Inflammatory macrophage (primary cell): ENCODE measurements at places on chromosomes 13 and 19.

DNA sequence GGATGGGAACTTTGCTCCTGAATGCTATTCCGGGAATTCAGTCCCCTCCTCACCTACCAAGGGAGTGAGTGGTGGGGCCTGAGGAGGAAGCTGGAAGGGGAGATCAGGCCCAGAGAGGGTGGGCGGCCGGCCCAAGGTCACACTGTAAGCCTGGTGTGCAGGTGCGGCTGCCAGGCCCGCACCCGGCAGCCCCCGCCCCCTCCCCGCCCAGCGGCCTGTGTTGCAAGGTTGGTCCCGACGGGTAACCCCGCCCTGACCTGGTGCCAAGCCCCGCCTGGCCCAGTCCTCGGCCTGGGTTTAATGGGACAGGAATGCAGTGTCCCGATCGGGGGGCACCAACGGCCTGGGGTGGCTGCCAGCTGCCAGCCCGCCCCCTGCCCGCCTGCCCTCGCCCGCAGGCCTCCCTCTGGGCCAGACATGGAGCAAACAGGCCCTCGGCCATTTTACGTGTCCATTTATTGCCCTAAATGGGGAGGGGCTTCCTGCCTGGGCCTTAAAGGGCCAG, 5.5 kb downstream of the ZBTB7A start:
- DNase-seq: no peak

- DNase-seq: no peak
Observed at GRCh38 chr13:98278068-98278724, 101.1 kb upstream of the RNF113B start.

DNA sequence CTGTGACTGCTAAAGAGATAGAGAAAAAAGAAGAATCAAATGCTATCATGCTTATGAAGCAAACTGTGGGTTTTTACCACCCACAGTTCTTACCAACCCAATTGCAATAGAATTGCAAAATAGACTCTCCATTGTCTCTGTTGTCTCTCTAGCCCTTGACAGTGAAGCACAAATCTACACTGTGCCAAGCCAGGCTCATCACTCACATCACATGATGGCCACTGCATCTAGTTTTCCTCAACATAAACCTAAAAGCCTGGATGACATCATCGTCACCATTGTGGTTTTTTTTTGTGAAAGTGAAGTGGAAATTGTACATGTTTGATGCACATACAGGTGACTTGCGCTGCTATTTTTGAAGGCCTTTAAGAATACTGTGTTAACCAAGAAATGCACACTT, 56.1 kb downstream of the KL start:
- peak; percentile 81 for DNase-seq

- no peak for DNase-seq
Observed at GRCh38 chr19:56930647-56931535, 90.4 kb upstream of the PEG3 start.

DNA sequence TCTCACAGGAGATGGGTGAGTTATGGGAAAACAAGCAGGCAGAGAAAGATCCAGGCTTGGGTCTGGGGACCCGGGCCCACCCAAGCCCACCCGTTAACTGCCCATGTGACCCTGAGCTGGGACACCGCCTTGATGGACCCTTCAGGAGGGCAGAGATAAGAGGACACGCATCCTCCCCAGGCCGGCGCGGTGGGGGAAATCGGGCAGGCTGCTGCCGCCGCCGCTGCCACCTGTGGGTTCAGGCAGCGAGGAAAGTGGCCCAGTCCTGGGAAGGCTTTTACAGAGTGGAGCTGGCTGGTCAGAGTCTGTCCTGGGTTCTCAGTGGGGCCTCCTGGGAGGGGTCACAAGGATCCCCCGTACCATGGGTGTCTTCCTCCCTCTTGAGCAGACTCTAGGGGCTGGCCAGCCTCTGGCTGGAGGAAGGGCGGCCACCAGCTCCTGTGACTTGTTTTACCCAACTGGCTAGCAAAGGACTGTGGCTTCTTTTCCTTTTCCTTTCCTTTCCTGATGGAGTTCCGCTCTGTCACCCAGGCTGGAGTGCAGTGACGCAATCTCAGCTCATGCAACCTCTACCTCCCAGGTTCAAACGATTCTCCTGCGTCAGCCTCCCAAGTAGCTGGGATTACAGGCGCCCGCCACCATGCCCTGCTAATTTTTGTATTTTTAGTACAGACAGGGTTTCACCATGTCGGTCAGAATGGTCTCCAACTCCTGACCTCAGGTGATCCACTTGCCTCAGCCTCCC, 155.4 kb downstream of the KDM4B start:
- DNase-seq: no peak

- no peak for DNase-seq
Observed at GRCh38 chr13:95050800-95051615, 250.2 kb downstream of the ABCC4 start.

- no peak for DNase-seq
Observed at GRCh38 chr13:91357613-91358386, 10.3 kb downstream of the MIR17HG start.

- no peak for DNase-seq
Observed at GRCh38 chr19:43482193-43482592, 16.8 kb upstream of the LYPD3 start.

- DNase-seq: no peak
Observed at GRCh38 chr13:42873081-42873480, 91.7 kb downstream of the FAM216B start.

GRCh38 chr13:45231305-45231704, 30.5 kb upstream of the KCTD4 start:
- no peak for DNase-seq

DNA sequence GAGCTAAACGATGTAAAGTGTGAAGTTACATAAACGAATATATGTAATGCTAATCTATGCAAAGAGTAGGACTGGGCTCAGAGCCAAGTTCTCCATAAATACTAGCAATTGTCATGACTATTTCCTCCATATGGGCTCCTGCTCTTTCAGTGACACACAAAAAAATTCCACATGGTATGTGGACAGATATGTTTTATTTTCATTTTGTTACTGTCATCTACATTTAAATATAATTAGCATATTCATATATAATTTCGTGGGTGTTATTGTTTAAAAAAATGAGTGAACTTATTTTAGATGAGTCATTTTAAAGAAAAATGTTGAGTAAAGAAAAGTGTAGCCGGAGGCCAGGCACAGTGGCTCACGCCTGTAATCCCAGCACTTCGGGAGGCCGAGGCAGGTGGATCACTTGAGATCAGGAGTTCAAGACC, 5.0 kb upstream of the IGSF23 start:
- peak; percentile 31 for DNase-seq

GRCh38 chr19:23795462-23795861, 36.8 kb upstream of the ZNF681 start:
- DNase-seq: no peak

- no peak for DNase-seq
Observed at GRCh38 chr13:113402471-113403254, 38.7 kb upstream of the GRTP1 start.

DNA sequence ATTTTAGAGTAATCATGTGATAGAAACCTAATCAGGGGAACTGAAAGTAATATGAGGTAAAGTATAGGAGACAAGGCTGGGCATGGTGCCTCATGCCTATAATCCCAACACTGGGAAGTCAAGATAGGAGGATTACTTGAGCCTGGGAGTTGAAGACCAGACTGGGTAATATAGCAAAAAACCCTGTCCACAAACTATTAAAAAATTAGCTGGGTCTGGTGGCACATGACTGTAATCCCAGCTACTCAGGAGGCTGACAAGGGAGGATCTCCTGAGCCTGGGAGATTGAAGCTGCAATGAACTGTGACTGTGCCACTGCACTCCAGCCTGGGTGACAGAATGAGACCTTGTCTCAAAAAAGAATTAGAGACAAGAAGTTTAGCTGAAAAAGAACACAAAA, 469.9 kb downstream of the GPC5 start:
- DNase-seq: no peak

DNA sequence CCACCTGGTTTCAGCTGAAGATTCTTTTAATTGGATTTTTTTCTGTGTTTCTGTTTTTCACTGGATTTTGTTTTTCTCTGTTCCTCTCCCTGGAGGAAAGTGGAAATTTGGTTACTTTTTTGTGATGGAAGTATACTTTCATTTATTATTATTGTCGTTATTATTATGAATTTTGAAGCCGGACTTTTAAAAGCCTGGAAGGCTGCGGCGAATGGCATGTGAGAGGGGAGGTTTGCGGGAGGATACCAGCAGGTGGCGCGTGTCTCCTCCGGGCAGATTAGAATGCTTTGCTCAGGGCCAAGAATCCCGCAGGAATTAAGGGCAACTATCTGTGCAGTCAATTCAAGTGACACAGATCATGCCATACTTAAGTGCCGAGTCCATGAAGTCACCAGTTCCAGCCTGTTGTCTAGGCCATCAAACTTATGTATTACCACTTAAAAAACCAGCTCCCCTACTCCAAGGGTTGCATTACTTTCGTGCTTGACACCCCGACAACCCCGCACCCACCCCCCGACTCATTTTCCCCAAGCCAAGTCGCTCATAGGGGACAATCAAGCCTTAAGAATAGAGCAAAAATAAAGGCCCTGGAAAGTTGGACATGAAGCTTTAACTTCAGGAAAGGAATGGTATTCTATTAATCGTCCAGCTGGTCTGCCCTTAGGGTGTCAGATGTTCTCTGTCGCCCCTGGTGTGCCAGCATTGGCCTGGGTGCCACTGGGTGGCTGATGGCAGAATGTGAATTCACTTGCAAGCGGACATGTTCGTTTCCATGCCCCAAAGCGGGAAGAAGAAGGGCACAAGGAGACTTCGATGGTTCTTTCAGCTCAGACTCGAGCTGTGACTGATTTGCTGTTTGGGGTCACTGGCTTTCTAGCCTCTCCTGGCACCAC, 1.3 kb upstream of the LRCH1 start:
- peak; percentile 73 for DNase-seq

DNA sequence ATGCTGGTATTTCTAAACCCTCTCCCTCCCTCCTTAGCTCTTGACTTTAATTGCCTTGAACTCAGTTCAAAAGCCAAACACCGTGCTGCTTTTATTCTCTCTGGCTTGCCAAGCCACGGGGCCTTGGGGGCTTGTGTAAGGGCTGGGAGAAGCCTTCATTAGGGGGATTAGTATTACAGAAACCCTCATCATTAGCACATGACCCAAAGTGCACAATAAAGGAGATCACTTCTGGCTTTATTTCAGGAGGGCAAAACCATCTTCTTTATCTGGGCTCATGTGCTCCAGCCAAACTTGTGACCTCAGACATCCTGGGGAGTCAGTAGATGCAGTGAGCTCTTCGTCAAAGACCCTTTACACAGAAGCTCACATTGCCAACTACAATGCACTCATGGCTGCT, at the start of gene DCT:
TSS of gene DCT (minus strand) at position 67 of the 400 bp plus-strand sequence. CDS start 427 bp downstream, outside the sequence.
- DNase-seq: no peak

- DNase-seq: no peak
Observed at GRCh38 chr13:75752826-75753225, 116.7 kb downstream of the LMO7 start.

DNA sequence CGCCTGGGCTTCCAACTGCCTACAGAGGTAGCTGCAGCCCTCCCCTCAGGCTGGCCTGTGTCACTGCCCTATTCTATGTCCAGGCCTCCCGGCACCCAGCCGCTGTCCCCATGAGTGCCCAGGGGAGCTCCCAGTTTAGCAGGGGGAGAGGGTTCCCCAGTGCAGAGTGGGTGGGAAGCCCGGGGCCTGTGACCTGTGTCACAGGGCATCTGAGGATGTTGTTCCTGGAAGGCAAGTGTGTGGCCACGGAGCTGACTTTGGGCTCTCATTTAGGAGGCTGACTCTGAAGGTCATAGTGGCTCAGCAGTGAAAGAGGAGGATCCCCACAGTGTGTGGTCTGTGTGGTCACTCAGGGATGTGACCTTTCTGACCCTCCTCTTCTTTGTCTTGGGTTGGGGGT, 25.1 kb downstream of the PPP1R37 start:
- DNase-seq: peak; percentile 21

DNA sequence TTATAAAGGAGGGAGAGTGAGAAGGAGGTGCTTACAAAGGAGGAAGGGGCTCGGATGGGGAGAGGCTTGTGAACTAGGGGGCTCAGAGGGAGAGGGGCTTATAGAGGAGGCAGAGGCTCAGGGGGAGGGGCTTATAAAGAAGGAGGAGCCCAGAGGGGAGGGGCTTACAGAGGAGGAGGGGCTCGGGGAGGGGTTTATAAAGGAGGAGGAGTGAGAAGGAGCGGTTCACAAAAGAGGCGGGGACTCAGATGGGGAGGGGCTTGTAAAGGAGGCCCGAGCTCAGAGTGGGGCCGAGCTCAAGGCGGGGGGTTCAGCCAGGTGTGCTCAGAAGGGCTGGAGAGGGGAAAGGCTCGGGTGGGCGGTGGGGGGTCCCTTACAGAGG, 500 bp downstream of the SMIM24 start:
- no peak for DNase-seq

DNA sequence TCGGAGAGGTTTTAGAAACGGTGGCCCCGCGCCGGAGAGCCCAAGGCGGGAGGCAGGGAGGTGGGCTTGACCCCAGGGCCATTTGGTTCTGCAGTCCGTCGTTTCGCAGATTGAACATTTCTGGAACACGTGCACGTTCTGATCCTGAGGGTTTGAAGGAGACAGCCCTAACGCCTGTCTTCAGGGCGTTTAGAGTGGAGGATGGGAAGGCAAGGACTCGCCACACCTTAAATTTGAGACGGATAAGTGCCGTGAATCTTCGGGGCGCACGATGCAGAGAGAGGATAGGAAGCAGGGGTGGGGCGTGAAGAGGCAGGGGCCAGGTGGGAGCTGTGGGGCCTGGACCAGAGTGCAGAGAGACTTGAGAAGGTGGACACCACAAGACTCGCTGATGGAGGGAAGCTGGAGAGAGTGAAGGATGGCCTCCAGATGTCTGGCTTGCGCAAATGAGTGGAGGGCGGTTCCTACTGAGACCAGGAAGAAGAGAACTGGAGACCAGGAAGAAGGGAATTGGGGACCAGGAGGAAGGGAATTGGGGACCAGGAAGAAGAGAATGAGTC, 804 bp upstream of the MIER2 start:
- no peak for DNase-seq

DNA sequence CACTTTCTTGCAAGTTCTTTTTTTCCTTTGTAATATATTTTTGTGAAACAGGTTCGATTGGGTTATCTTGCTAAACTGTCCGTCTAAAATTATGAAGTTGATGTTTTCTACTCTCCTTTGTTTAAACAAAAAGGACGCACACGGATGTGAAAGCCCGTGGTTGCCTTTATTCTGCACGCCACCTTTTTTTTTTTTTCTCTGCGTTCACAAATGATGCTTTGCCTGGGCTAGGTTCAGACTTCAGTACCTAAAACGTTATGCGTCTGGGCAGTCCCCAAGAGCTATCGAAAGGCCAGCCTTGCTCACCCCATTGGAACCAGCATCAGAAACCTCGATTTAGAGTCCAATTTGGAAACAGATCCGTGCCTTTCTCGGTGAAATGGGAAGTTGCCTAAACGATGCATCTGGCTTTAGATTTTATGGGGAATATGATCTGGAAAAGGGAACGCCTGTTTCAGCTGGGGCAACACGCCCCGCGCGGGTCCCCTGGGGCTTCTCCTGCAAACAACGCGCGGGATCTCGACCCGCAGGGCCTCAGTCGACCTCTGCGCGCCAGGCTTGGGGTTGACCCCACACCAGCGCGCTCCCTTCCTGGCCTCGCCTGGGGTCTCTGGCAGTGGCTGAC, 113.9 kb downstream of the KCNRG start:
- no peak for DNase-seq
